ENCODE measurements at places on chromosomes 4 and X.
A peak's percentile ranks its signal among the peaks of the same experiment; 100 is the strongest.

DNA sequence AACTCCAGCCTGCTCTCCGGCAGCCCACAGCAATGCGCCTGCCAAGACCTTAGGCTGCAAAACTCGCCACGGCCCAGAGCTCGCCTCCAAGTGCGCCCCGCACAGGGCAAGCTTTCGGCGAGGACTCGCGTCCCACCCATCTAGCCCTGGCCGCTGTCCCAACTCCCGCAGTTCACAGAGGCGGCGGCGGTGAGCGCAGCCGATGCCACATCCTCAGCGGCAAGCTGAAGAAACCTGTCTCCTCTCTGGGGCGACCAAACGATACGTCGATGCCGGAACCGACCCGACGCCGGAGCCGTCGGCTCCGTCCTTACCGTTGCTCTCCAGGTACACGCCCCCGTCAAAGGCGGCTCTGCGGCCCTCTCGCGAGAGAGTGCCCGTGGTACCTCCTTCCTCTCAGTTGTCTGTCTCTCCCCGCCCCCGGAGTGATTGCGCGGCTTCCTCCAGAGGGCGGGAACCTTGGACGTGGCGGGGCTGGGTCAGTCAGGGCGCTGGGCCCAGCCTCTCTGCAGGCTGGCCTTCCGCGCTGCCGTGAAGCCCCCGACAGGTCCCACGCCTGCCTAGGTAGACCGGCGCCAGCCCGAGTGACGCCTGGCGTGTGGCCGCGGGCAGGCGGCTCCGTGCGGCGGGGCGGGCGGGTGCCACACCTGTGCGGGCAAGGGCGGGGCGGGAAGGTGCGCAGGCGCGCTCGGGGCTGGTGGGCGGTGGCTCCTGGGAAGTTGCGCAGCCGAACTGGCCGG is 380 bp upstream of the RAB33B start:
- DNase-seq = peak; percentile 93

- no peak for DNase-seq
Observed at GRCh38 chr4:189092581-189092980, 848.1 kb upstream of the FRG1 start.

GRCh38 chr4:67725981-67726380 is 25.0 kb upstream of the UBA6 start:
- DNase-seq = no peak

DNA sequence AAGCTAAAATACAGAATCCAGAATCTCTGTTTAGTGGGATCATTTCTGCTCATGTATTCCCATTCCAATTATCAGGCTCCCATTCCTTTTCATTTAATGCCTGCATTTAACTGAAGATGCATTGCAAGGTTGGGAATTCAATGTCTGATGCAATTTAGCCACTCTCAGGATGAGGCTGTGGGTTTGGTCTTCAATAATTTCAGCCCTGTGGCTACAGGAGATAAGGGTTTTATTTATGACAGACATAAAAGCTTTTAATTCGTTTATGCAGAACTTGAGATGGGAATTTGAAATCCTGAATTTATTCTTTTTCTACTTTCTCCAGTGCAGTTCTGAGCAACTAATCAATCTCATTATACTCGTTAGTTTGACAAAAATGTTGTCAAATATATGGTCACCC is 1225.9 kb downstream of the PCDH18 start:
- DNase-seq = no peak

DNA sequence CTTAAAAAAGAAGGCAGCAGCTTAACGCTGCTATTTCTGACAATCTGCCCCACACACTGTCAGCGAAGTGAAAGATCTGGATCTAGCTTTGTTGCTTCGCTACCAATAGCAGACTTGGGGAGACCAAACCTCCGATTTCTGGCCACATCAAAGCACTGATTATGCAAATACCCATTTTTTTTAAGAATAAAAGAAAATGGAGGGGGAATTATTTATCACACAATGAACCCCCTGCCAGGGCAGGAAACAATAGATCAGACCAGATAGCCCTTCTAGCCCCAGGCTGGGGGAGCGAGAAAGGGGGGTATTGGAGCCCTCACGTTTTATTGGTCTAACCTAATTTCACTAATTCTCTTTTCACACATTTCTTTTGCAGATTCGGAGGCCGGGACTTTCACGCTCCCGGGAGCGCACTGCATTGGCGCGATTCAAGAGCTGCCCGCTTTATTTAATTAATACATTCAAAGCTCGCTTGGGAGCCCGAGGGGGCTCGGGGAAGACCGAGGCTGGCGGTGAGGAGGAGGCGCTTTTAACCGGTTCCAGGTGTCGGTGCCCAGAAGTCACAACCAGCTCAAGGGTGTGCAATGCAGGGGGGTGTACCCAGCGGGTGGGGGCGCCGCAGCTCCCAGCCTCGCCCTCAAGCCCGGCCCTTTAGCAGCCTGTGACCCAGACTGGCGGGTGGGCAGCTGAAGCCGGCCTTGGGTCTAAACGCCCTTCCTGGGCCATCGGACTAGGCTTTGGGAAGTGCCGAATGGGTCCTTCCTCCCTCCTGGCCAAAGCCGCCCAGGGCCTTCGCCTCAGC is 5.5 kb downstream of the NEUROG2 start:
- DNase-seq = peak; percentile 7

DNA sequence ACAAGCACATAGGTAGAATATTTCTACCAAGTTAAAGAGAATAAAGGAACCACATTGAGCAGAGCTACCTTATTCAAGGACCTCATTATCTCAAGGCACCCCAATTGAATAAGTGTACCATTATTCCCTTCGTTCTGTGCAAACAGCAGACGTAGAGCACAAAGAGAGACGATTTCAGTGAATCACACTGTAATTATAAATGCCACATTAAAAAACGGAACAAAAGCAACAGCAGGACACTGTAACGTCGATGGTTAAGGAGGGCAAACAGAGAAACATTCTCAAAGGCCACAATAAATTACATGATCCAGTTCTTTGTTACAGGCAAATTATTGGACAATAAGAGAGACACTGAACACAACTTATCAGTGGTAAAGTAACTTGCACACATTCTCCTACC is 644.1 kb upstream of the TENM3 start:
- no peak for DNase-seq

DNA sequence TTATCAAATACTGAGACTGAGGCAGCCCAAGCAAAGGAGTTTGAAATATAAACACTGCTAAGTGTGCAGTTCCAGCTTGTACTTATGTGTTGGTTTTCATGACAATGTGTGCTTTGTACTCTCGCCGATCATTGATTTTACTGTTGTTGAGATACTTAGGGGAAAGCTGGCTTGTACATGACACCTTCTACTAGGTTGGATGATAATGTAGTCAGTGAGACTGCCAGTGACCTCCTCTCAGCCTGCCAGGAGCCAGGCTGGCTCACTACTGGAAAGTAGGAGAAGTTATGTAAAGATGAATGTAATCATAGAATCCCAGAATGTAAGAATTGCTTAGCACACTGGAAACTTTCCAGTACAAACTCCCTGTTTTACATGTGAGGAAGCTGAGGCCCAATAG is 132.0 kb downstream of the AFF2 start:
- no peak for DNase-seq
